Muscle of leg (tissue), 16 donors: ENCODE measurements at places on chromosomes 6 and 20. TPM values are rescaled to one million over a fixed set of nuclear protein-coding genes. Genes with fewer than 3 reads are reported as not detected.

- DNase-seq = peak; percentile 15
- H3K4me3 ChIP-seq = peak overlapping the region; percentile 9
- peaks cover 17% of the 10 kb centered on the region for H3K27me3 ChIP-seq
- peaks cover 23% of the 10 kb centered on the region for H3K4me1 ChIP-seq
- H3K36me3 ChIP-seq = peaks cover 63% of the 10 kb centered on the region
Measured at GRCh38 chr6:32845384-32845884, 1.6 kb upstream of the PSMB8 start.

The FBXO9 gene
- total RNA-seq = 47.2 TPM

GRCh38 chr20:47988676-47989075 lies 203.4 kb upstream of the SULF2 start:
- peak overlapping the region; percentile 36 for H3K27ac ChIP-seq
- H3K27me3 ChIP-seq = peaks cover 12% of the 10 kb centered on the region
- no peaks in the 10 kb centered on the region for H3K36me3 ChIP-seq
- no peak overlapping the region for H3K4me3 ChIP-seq
- peaks cover 11% of the 10 kb centered on the region for H3K4me1 ChIP-seq
- peak; percentile 76 for DNase-seq

DNA sequence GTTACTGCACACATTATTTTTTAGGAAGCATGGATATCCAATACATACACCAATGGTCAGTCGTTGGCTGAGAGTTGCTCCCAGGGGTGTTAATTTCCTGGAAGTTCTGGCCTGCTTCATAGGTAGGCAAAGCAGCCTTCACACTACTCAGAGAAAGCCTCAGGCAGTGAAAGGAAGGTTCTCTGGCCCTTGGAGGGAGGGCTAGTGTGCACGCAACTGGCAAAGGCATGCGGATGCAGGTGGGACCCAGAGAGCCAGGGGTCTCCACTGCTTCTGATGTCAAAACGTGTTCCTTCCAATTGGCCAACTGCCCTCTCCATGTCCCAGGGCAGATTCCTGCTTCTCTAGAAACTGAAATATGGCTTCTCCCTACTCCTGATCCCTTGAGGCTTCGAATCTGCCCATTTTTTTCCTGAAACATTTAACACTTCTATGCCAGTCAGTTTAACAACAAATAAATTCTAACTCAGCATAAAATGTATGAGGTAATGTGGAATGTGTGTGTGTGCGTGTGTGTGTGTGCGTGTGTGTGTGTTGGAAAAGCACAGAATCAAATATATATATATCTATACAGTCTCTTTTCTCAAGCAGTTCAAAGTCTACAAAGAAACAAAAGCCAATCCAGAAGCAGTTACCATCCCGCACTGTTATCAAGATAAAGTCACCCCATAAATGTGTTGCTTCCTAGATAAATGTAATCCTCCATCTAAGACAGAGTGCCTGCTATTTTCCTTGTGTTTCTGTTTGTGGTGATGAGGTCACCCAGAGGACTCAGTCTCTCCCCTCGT lies 94.0 kb upstream of the HIVEP1 start:
- DNase-seq = peak; percentile 86
- no peaks in the 10 kb centered on the region for H3K27me3 ChIP-seq
- H3K36me3 ChIP-seq = no peaks in the 10 kb centered on the region
- peaks cover 21% of the 10 kb centered on the region for H3K4me1 ChIP-seq

- H3K36me3 ChIP-seq = no peaks in the 10 kb centered on the region
- no peak for DNase-seq
- no peak overlapping the region for H3K27ac ChIP-seq
Measured at GRCh38 chr6:110474500-110474899, 1.9 kb downstream of the SLC22A16 start.

GRCh38 chr6:156794546-156795354 lies 17.6 kb downstream of the ARID1B start:
- peaks cover 18% of the 10 kb centered on the region for H3K4me1 ChIP-seq
- H3K4me3 ChIP-seq = no peak overlapping the region
- H3K27me3 ChIP-seq = no peaks in the 10 kb centered on the region
- no peak for DNase-seq
- H3K36me3 ChIP-seq = no peaks in the 10 kb centered on the region

The FBXO30 gene
- 8.7 TPM for total RNA-seq

GRCh38 chr20:19995220-19995863 lies 21.8 kb upstream of the NAA20 start:
- H3K27ac ChIP-seq = no peak overlapping the region
- H3K4me3 ChIP-seq = no peak overlapping the region
- DNase-seq = peak; percentile 77

DNA sequence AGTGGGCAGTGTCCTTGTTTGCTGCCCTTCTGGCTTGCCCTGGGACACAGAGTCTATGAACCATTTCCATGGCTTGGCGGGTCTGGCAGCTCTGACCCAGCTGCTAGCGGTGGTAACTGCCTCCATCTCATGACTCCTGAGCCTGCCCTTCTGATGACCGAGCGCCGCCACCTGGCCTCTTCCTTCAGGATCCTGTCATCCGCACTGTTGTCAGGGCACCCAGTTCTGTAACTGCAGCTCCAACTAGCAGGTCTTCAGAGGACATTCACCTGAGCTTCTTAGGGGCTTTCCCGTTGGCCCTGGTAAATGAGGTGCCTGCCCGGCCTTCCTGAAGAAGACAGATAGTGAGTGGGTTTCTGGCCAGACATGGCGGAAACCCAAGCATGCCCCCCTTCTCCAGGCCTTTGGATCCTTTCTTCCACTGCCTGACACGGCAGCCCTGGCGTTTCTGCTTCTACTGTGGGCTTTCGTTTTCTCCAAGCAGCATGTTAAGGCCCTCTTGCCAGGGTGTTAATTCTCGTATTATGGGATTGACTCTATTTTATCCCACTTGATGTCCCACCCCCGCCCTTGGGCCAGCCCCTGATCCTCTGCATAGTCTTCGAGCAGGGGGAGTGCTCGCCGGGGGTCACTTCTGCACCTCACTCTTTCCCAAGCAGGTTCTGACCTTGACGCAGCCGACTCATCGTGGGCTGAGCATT lies 24.7 kb downstream of the PACSIN1 start:
- H3K27ac ChIP-seq = peak overlapping the region; percentile 65
- no peak overlapping the region for H3K4me3 ChIP-seq
- no peaks in the 10 kb centered on the region for H3K27me3 ChIP-seq

The HDGFL1 gene
- not detected for total RNA-seq

DNA sequence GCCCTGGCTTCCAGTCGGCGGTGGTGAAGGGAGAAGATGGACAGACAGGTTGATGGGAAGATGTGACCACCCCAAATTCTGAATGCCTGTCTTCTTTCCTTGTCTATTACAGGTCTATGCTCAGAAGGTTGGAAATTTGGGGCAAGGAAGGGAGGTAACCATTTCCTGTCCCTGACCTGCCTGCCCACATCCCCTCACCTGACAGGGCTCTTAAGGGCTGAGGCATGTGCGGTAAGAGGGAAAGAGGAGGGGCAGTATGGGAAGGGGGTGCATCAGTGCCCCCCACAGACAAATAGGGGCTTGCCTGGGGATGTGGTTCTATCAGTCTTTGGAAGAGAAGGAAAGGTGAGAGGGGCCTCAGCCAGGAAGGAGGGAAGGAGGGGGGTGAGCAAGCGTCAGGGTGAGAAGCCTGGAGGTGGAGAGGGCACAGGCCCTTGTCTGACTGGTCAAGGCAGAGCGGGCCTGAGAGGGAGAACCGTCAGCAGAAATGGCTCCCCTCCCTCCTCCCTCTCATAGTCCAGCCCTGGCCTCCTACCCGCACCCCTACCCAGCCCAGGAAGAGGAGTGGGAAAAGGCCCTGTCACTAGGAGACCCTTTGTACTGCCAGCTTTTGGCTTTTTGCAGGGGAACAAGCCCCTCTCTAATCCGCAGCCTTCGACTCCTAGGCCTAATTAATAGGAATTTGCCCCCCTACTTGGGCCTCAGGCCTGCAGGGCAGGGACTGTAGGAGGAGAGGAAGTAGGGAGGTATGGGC lies 104.4 kb upstream of the FOXP4 start:
- DNase-seq = no peak
- H3K4me3 ChIP-seq = no peak overlapping the region
- peaks cover 31% of the 10 kb centered on the region for H3K4me1 ChIP-seq

The C4A gene
- 13.0 TPM for total RNA-seq

DNA sequence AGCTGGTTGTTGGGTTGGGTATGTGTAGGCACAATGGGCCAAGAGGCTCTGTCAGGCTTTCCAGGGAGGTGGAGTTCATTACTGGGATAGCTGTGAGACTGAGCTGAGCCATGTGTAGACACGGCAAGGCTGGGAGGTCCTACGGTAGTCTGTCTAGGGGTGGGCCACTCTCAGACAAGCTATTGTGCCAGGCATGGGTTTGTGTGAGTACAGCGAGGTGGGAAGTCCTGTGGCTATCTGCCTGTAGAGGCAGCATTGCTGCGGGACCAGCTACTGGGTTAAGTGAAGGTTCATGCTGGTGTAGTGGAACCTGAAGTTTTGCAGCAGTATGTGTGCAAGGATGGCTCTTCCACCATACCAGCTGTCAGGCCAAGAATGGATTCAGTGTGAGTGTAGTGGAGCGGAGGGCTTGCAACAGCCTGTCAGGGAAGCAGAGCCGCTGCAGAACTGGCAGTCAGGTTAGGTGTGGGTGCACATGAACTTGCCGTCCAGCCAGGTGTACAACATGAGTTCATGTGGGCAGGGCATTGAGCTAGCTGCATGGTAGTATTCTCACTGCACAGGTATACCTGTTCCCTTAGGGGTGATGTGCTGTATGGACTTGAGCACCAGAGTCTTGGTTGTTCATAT lies 78.0 kb upstream of the CENPW start:
- H3K27ac ChIP-seq = no peak overlapping the region
- DNase-seq = no peak
- no peak overlapping the region for H3K4me3 ChIP-seq
- no peaks in the 10 kb centered on the region for H3K27me3 ChIP-seq
- no peaks in the 10 kb centered on the region for H3K36me3 ChIP-seq

- H3K4me1 ChIP-seq = peaks cover 2% of the 10 kb centered on the region
- H3K36me3 ChIP-seq = no peaks in the 10 kb centered on the region
- H3K27me3 ChIP-seq = no peaks in the 10 kb centered on the region
- peak; percentile 56 for DNase-seq
- H3K4me3 ChIP-seq = no peak overlapping the region
Measured at GRCh38 chr6:63352069-63352543, 32.3 kb upstream of the LGSN start.

- no peaks in the 10 kb centered on the region for H3K27me3 ChIP-seq
- DNase-seq = peak; percentile 84
- no peaks in the 10 kb centered on the region for H3K36me3 ChIP-seq
- H3K4me1 ChIP-seq = peaks cover 2% of the 10 kb centered on the region
- H3K4me3 ChIP-seq = no peak overlapping the region
Measured at GRCh38 chr6:26556263-26557070, 18.3 kb downstream of the HMGN4 start.

GRCh38 chr6:85041376-85041775 lies 277.0 kb upstream of the TBX18 start:
- H3K36me3 ChIP-seq = no peaks in the 10 kb centered on the region
- DNase-seq = no peak
- no peak overlapping the region for H3K27ac ChIP-seq

The ZBTB9 gene
- total RNA-seq = 4.7 TPM

DNA sequence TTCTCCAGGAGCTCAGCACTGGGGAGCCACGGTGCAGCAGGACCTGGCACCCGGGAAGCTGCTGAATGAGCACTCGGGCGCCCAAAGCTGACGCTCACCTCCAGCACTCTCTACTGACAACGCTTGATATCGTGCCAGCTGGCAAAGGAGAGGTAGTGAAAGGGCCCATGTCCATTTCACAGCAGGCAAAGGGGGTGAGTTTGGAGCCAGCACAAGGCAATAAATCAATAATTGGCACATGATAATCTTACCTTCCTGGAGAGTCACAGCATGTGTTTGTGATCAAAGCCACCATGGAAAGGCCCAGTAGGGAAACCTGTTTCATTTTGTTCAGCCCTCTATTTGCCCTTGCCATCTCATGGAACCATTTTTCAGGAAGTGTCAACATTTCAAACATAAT lies 23.3 kb upstream of the SMIM26 start:
- no peak overlapping the region for H3K27ac ChIP-seq
- no peaks in the 10 kb centered on the region for H3K4me1 ChIP-seq
- H3K4me3 ChIP-seq = no peak overlapping the region
- H3K36me3 ChIP-seq = peaks cover 61% of the 10 kb centered on the region
- H3K27me3 ChIP-seq = no peaks in the 10 kb centered on the region

The OTOR gene
- 0.35 TPM for total RNA-seq

DNA sequence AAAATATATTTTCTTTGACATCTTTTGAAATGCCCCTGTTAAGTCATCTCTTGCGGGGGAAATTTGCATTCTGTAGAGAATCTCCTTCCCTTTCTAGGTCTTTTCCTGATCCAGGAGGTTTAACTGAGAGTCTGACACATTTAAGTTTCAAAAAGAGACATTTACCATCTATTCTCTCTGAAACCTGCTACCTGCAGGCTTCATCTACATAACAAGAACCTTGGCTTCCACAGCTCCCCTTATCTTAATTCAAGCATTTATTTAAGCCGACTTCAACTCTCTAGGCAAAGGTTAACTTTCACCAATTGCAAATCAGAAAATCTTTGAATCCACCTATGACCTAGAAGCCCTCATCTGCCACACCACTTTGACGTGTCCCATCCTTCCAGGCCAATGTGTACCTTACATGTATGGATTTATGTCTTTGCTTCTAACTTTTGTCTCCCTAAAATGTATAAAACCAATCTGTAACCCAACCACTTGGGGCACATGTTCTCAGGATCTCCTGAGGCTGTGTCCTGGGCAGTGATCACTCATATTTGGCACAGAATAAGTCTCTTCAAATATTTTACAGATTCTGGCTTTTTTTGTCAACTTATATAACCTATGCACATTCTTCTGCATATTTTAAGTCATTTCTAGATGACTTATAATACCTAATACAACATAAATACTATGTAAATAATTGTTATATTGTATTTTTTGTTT lies 666.7 kb downstream of the UTRN start:
- no peak for DNase-seq
- H3K36me3 ChIP-seq = no peaks in the 10 kb centered on the region
- no peaks in the 10 kb centered on the region for H3K4me1 ChIP-seq

- no peak overlapping the region for H3K4me3 ChIP-seq
- no peaks in the 10 kb centered on the region for H3K4me1 ChIP-seq
- H3K27ac ChIP-seq = no peak overlapping the region
Measured at GRCh38 chr6:493840-494239, 102.3 kb downstream of the IRF4 start.

- H3K4me1 ChIP-seq = no peaks in the 10 kb centered on the region
- no peak for DNase-seq
- H3K27me3 ChIP-seq = no peaks in the 10 kb centered on the region
Measured at GRCh38 chr6:145714731-145715130, 20.6 kb downstream of the EPM2A start.

The PGBD1 gene
- 6.3 TPM for total RNA-seq

DNA sequence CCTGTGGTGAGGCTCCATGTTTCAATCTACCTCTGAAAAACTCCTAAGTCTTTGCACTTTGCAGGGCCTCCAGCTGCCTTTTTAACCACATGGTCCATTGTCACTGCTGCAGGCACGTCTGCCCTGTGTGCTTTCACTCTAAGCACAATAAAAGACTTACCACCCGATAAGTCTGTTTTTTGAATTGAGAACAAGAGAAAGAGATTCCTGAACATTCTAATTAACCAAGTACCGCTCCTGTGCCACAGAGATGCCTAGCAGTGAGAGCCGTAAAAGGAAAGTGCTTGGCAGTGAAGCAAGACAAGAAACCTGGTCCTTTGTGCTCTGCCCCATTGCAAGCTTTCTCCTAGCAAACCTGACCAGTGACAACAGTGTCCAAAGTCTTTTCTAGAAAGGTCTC lies 487.6 kb upstream of the FLRT3 start:
- no peak for DNase-seq
- H3K36me3 ChIP-seq = no peaks in the 10 kb centered on the region
- H3K27ac ChIP-seq = no peak overlapping the region
- no peaks in the 10 kb centered on the region for H3K4me1 ChIP-seq

- H3K27ac ChIP-seq = no peak overlapping the region
- no peak for DNase-seq
- no peaks in the 10 kb centered on the region for H3K36me3 ChIP-seq
- no peaks in the 10 kb centered on the region for H3K27me3 ChIP-seq
- H3K4me3 ChIP-seq = no peak overlapping the region
- no peaks in the 10 kb centered on the region for H3K4me1 ChIP-seq
Measured at GRCh38 chr6:116933485-116933884, 56.4 kb downstream of the RFX6 start.

The PTPRK gene
- 21.2 TPM for total RNA-seq
